ENCODE measurements at places on chromosomes 12 and 14. TPM values are rescaled to one million over a fixed set of nuclear protein-coding genes. Genes with fewer than 3 reads are reported as not detected.

Gene SIX6
- total RNA-seq = not detected

DNA sequence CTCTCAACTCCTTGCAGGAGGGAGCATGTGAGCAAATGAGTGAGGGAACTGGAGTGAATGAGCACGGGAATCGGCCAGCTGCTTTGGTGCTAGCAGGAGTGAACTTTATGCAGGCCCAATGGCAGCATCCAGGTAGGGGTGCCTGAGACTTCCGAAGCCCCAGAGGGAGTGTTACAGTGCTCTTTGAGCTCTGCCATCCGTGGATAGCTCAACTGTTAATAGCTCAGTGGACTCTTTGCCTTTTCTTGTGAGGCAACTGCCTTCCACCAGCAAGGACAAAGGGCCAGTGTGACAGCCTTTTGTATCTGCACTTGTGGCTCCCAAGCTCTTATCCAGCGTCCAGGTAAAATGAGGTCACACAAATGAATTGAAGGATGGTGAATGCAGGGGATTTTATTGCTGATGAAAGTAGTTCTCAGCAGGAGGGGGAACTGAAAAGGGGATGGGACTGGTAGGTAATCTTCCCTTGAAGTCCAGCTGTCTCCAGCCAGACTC is 12.9 kb downstream of the CREBL2 start:
- DNase-seq = no peak

GRCh38 chr12:90292183-90292582 is 583.5 kb upstream of the ATP2B1 start:
- DNase-seq = no peak

GRCh38 chr14:84527706-84528105 is 1002.2 kb upstream of the FLRT2 start:
- DNase-seq = no peak
